ENCODE measurements at places on chromosomes 16 and 17. TPM values are rescaled to one million over a fixed set of nuclear protein-coding genes. Genes with fewer than 3 reads are reported as not detected.
A peak's percentile ranks its signal among the peaks of the same experiment; 100 is the strongest.

- DNase-seq = no peak
Measured at GRCh38 chr17:44914148-44914547, 1.2 kb downstream of the GFAP start.

ZFP3 gene
- 0.13 TPM for total RNA-seq

DNA sequence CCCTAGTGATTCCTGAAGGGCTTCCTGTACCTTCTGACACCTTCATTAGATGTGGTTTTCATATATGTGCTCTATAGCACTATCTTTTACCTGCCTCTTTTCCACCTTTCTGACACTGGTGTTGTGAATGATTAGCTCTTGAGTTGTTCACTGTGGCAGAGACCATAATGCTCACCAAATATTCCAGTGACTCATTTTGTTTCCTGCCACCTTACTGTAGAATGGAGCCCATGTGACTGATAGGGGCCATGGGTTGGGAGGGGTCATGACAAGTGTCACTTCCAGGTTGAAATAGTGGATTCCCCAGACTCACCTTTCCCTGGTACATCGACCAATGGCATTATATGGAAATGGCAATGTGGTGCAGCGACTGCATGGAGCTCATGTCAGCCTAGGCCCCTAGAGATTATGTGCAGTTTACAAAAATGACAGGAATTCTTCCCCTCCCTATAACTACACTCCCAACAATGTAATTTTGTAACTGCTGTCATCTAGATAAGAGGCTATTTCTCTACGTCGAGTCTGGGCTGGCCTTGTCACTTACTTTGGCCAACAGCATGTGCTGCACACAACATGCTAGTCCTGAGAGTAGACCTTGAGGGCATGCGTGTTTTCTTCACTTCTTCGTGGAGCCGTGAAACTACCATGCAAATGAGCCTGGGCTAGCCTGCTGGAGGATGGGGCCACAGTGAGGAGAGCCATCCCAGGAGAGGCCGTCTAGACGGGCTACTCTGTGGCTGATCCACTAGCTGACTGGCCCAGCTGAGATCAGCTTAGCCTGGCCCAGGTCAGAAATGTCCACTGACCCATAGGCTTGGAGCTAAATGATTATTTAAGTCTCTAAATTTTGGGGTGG lies 409.5 kb downstream of the CA10 start:
- DNase-seq = no peak

DNA sequence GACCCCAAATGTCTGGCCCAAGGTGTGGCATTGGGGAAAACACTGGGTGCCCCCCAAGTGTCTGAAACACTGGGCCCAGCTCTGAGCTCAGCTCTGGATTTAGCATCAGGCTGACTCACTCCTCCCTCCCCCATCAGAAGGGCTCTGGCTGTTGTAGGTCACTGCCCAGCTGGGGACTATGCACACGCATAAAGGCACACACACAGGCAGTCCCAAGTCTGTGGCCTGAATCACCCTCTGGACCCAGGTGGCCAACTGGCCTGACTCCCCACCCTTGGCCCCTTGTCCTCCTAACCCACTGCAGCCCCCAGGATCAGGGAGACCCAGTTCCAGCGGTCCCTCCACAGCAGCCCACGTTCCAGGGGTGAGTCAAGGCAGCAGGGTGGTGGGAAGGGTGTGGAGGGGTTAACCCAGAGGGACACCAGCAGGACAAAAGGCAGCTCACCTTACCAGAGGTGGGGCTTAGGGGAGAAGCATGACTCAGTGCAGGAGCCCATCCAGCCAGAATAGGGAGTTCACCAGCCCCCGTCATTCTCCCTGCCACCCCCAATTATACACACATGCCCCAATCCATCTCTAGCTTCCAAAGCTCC lies 47.0 kb downstream of the MYO18A start:
- peak; percentile 72 for DNase-seq

- DNase-seq = no peak
Measured at GRCh38 chr17:62727916-62728672, 80.0 kb downstream of the MARCHF10 start.

SOST gene
- not detected for total RNA-seq

C16orf92 gene
- not detected for total RNA-seq

DNA sequence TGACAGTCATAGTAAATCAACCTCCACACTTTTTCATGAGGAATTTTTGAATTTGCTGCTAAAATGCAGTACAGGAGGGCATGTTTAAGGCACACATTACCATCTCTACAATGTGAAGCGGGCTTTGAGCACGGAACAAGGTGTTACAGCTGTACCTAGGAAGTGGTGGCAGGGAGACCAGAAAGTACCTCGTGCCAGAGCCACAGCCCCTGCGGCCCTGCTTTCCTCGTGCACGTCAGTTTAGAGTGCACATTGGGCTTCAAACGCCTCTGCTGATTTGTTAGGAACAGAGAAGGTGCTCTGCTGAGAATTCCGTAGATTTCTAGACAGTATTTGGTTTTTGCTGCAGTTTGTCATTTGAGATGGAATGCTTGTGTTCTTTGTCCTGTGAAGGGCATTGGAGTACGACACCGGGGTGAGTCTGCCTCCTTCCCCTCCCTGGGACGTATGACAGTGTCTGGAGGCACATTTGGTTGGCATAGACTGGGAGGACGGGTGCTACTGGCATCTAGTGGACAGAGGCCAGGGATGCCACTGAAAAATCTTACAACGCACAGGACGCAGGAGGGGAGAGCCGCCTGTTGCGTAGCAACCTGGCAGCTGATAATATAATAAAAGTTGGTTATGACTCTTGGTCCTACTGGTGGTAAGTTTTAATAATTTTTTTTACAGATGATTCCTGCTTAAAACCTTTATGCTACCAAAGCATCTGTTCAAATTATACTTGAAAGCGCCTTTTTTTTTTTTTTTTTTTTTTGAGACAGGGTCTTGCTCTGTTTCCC lies 9.1 kb downstream of the FOXK2 start:
- DNase-seq = peak; percentile 53

CNTNAP4 gene
- not detected for total RNA-seq

DNA sequence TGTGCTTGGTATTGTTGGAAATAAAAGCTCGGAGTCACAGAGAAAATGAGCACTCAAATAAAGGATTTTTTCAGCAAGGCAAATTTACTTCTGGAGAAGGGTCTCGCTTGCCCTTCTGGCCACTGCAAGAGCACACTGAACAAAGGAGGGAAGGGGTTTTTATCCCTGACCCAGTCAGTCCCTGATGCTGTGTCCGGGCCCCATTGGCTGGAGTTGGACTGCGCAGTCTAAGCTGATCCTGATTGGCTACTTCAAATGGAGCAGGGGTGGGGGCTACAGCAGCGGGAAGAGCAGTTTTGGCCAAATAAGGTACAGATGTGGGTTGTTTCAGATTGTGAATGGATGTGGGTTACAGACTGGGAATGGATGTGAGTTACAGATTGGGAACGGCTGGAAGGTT lies 4.3 kb upstream of the NLRP1 start:
- DNase-seq = no peak

DNA sequence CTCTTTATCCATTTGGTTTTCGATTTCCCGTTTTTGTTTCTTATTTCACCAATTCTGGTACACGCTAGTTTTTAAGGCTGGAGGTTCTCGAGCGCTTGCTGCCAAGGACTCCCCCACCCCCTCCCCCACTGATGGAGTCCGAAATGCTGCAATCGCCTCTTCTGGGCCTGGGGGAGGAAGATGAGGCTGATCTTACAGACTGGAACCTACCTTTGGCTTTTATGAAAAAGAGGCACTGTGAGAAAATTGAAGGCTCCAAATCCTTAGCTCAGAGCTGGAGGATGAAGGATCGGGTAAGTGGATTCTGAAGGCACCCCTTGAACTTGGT lies 825 bp downstream of the RPTOR start:
- no peak for DNase-seq

DNA sequence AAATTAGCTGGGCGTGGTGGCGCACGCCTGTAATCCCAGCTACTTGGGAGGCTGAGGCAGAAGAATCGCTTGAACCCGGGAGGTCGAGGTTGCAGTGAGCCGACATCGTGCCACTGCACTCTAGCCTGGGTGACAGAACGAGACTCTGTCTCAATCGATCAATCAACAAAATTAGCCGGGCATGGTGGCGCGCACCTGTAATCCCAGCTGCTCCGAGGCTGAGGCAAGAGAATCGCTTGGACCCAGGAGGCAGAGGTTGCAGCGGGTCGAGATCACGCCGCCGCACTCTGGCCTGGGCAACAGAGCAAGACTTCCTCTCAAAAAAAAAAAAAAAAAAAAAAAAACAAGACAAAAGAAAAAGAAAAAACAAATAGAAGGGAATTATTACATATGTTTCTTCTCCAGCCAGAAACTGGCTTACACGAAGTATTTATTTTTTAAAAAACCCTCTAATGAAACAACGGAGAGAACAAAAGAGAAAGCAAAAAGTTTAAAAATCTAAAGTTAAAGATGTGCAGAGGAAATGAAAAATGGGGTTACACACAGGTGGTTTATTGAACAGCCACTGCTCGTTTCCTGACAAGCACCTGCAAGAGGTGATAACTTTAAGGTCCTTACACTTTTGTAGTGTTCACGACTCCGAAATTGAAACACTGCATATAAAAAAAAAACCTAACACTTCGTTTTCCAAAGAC lies 1.4 kb downstream of the SYNRG start:
- no peak for DNase-seq

C1QL1 gene
- not detected for total RNA-seq

DNA sequence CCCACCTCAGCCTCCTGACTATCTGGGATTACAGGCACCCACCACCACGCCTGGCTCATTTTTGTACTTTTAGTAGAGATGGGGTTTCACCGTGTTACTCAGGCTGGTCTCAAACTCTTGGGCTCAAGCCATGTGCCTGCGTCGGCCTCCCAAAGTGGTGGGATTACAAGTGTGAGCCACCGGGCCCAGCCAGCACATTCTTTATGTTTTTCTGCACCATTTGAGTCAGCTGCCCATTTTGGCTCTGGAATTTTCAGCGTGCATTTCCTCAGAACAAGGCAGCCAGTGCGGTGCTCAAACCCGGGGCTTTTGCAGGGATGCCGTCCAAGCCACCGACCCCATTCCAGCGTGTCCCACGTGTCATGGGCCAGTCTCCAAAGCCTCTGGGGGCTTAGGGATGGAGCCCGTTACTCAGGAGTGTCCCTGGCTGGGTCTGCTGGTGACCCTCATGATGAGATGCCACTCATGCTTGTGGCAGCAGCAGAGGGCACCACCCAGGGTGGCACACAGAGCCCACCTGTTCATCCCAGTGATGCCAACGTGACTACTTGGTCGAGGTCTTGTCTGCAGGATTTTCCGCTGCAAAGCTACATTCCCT lies 3.7 kb upstream of the RAB40C start:
- DNase-seq = no peak

GRCh38 chr17:68973098-68973846 lies 18.1 kb upstream of the ABCA8 start:
- DNase-seq = no peak

DNA sequence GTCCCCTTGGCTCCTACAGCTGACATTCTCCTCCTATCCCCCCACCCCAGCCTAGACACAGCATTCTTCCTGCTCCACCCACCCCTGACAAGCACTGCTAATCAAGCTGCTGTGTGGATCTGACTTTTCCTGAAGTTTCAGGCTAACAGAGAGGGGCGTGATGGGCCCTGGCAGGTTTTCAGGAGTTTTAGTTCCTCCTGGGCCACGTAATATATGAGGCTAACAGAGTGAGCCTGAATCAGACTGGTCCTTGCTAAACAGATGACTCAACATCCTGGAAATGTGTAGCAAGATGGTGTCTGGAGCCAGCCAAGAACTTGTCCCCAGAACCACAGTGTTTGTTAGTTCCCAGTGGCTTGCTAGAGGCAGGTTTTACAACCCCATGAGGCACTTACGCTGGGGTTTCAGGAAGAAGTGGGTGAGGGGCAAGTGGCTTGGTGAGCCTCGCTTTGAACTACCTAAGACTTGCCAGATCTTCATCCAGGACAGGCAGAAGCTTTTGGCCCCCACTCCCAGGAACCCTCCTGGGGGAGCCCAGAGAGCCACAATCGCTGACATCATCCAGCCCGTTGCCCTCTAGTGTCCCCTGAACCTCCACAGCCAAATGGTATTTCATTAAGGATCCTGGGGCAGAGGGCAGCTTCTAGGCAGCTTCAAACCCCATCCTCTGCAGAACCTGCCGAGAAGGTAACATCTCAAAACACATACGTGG lies 15.9 kb downstream of the TMEM92 start:
- DNase-seq = peak; percentile 97

PRAC1 gene
- total RNA-seq = not detected

DNA sequence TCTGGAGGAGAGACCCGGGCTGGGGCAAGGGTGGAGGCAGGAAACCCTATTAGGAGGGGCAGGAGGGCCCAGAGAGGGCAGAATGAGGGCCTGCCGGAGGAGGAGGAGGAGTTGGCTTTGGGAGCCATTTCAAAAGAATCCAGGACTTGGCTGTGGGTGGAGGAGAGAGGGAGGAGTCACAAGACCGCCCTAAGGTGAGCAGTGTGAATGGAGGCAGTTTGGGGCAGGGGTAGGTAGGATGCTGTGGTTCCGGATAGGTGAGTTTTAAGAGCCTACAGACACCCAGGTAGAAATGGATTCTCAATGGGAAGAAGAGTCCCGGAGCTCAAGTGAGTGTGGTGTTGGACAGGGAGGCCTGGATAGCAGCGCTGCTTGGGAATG lies 80.3 kb downstream of the ARHGAP23 start:
- no peak for DNase-seq

GRCh38 chr16:65534121-65534528 lies 412.3 kb upstream of the CDH11 start:
- DNase-seq = peak; percentile 43

CMTM3 gene
- total RNA-seq = 27.2 TPM

KRT35 gene
- not detected for total RNA-seq

- no peak for DNase-seq
Measured at GRCh38 chr17:55710829-55711496, 11.7 kb downstream of the TMEM100 start.

HOXB9 gene
- not detected for total RNA-seq

DNA sequence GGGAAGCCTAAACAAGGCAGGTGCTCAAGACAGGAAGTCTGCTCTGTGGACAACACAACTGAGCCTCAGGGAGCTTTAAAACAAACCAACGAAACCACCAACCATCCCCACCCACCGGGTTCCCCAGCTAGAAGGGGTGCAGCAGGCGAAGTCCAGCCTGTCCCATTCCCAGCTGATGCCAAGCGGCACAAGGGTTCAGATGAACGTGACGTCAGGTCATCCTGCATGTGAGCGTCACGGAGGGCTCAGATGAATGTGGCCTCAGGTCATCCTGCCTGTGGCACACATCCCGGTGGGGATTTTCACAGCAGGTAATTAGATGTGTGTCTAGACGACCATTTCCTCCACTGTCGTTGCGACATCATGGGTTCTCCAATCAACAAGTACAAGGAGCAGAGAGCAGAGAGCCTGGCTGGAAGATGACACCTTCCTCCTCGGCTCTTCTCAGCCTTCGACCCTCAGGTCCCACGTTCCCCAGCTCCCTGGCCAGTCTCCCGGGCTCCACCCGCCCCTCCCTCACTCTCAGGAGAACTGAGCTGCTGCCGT lies 246.5 kb downstream of the FOXL1 start:
- no peak for DNase-seq
